COR-L47 (cell line): ENCODE measurements at places on chromosomes 16 and 17.

DNA sequence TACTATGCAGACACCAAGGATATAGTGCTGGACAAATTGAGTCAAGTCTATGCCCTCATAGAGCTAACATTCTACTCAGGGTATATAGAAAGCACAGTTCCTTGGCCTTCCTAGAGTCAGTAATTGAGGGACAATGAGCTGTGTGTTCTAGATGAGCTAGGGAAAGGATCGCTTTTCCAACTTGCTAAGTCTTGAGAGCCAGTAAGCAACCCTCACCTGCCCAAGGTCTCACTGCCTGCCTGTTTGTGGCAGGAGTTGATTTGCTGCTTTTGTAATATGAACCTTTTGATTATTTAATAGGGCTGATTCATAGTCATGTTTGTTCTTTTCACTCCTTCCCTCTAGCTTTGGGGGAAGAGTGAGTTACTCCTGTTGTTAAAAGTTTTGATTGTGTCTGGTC lies 6.5 kb downstream of the DDX42 start:
- no peak for DNase-seq

DNA sequence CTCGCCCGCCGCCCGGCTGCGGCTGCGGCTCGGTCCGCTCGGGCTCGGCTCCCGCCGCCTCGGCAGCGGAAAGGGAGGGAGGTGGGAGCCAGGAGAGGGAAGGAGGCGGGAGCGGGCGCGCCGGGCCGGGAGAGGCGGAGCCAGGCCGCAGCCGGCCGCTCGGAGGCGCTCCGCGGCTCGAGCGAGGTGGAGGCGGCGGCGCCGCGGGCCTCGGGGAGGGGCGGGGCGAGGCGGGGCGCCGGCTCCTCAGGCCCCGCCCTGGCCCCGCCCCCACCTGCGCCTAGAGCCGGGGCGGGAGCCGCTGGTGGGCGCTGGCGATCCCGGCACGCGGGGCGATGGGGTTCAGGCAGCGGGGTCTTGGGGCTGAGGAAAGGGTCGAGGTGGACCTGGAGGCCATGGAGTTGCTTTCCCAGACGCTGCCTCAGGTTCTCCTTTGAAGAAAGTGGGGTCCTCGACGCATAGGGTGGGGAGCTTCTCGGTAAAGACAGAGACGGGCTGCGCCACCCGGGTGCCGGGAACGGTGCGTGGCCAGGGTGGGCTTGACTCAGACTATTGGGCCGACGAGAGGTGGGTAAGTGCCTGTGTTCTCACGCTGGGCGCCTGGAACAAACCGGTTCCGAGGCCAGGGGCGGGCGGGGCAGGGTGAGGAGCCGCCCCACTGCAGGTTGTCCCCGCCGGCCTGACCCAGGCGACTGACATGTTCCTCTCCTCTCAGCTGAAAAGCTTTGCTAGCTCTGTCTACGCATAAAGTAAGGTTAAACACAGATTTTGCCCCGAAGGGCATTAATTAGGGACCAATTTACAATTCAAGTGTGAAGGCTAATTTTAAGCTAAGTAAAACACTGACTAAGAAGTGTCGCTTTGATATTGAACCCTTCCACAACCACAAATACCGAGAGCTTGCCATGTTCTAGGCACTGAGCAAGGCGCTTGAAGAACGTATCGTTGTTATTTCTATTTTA lies at the start of gene CMTM4:
TSS of gene CMTM4 (minus strand) at position 75 of the 962 bp plus-strand sequence. CDS start 218 bp downstream, outside the sequence.
- peak; percentile 85 for DNase-seq

DNA sequence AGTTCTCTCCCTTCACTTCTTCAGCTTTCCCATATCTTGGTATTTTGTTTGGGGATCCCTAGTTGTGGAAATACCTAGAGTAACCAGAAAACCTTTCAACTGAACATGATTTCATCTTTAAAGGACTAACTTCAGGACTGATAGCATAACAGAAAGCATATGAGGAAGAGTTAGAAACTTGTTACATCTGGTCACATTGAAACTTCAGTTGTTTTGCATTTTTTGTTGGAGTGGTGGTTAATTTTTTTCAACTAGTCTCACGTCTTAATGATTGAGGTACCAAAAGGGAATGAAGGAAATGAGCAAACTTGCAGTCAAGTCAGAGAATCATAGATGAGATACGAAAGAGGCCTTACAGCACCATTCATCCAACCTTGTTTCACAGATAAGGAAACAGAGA lies 49.6 kb downstream of the TANGO6 start:
- no peak for DNase-seq

GRCh38 chr17:7887038-7887481 lies 1.5 kb upstream of the CHD3 start:
- no peak for DNase-seq

DNA sequence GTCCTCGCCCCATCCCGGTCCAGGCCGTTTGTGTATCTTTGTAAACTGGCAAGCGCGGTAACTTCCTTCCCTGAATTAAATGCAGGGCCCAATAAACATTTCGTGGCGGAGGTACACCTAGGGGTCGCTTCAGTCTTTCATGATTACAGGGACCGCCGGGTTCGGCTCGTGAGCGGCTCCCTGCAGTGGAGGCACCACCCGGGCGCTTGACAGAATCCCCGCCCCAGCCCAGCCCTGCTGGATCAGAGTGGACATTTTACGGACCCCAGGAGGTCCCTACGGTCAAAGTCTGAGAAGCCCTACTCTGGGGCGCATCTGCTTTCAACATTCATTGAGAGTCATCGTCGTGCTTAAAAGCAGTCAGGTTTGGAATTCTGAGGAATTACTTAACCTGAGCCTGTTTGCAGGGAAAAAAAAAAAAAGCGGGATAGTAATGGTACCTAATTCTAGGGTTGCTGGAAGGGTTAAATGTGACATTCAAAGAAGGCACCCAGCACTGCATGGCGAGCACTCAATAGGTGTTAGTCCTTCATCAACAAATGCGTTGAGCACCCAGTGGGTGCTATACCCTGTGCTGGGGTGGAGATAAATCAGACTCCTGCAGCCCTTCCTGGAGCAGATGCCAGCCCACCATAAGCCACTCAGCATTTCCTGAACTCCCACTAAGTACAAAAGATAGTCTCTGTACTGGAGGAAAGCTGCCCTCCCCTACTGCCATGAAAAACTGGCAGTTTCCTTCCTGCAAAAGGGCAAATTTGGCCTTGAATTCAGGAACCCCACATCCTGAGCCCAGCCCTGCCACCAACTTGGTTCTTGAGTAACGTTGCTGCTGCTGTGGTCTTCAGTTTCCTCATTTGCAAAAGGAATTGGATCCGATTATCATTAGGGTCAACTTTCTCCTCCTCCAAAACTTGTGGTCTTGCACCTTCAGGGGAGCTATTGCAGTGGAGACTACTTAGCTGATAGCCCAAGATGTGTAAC lies 658 bp upstream of the DUSP3 start:
- peak; percentile 52 for DNase-seq

DNA sequence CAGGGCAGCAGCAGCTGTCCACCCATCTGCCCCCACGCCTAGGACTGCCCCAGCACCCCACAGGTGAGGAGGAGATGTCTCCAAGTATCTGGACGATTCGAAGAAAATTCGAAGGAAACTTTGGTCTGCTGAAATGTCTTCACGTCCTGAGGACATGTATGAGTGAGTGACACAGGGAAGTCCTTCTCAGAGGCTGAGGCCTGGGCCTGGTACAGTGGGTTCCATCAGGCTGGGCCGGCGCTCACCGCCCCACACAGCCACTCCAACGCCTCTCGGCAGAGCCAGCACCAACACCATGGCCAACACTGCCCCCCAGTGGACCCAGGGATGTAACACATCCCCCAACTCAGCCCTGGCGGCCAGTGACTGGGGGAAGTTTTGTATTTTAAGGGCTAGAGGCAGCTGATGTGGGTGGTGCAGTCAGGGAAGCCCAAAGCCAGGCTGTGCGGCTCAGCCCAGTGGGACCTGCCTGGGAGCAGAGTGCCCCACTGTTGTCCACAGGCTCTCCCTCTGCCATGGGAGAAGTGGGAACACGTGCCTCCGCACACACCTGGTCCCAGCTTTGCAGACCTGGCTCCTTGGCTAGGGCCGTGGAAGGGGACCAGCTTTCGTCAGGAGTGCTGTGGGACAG lies 55.8 kb upstream of the FASN start:
- peak; percentile 63 for DNase-seq

DNA sequence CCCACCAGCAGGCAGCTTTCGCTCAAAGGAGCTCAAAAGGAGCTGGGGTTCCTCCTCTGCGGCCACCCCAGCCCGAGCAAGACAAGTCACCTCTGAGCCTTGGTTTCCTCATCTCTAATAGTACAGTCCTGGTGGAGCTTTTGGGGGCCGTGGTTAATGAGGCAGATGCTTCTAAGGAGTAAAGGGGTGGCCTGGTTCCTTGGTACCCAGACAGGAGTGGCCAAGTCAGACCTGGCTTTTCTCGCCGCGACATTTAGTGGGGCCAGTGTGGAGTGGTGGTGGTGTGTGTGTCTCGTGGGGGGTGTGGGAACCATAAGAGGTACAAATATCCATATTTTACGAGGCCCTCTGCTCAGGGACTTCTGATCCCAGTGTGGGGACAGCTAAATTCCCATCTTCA lies 6.7 kb downstream of the FOXF1 start:
- DNase-seq = no peak

GRCh38 chr16:85687651-85688471 lies 893 bp downstream of the GINS2 start:
- peak; percentile 13 for DNase-seq

GRCh38 chr17:14398766-14399165 lies 97.9 kb downstream of the HS3ST3B1 start:
- DNase-seq = no peak

DNA sequence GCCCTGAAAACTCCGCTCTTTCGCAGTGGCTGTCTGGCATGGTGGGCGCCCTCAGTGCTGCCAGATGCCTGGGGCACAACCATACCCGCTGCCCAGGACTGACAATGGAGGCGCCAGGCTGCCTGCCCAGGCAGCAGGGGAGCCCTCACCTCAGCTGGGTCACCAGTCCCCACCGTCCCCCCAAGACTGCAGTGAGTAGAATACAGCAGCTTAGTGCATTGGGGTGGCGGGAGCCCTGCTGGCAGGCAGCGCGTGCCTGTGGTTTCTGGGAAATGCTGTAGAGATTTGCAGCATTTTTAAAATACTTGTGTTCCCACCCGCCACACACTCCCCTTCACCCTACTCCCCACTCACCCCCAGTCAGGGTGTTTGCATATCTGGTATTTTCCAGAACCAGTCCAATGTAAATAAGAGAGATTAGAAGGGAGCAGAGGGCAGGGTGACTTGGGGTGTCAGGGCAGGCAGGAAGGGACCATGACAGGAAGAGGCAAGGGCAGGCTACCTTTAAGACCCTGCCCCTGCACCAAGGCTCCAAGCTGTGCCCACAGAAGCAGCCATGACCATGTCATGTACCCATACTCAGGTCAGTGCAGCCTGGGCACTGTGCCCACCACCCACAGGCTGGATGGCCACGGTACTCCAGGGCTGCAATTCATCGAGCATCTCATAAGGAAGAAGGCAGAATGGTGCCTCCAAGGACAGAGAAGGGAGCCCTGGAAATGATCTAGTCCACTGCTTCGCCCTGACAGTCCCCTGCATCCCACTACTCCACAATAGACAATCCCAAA lies 21.5 kb downstream of the MYO18A start:
- no peak for DNase-seq

DNA sequence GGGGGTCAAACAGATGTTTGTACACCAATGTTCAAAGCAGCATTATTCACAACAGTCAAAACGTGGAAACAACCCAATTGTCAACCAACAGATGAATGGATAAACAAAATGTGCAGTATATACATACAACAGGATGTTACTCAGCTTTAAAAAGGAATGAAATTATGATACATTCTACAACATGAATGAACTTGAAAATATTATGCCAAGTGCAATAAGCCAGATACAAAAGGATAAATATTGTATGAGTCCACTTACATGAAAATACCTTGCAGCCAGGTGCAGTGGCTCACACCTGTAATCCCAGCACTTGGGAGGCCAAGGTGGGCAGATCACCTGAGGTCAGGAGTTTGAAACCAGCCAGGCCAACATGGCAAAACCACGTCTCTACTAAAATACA lies 39.9 kb downstream of the UBE2G1 start:
- DNase-seq = no peak
